ENCODE measurements at places on chromosomes 1 and 21.

- no peak for DNase-seq
Observed at GRCh38 chr1:201695607-201696006, 133.3 kb upstream of the IPO9 start.

DNA sequence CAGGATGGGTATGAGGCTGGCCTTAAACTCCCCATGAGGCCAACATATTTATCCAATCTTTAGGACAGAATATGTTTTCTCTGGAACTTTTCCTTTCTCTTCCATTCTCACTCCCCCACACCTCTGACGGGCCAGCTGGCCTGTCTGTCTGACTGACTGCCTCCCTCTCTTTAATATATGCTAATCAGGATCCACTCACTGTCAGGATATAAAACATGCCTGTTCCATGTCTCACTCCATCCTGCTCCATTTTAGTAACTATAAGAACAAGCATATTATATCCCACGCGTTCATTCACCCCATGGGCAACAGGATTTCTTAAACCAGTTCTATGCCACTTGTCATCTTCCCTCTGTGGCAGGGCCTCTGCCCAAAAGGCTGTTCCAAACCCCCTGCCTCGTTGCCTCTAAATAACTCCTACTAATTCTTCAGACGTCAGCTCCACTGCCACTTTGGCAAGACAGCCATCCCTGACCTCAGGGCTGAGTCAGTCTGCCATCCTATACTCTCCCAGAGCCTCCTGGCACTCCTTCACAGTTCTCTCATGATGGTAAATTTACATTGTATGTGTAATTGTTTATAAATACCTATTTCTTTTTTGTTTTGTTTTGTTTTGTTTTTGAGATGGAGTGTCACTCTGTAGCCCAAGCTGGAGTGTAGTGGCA lies 84.3 kb upstream of the SPATA6 start:
- DNase-seq, result no peak

GRCh38 chr21:41616031-41616591 lies 108.2 kb upstream of the TMPRSS2 start:
- DNase-seq, result peak; percentile 72

DNA sequence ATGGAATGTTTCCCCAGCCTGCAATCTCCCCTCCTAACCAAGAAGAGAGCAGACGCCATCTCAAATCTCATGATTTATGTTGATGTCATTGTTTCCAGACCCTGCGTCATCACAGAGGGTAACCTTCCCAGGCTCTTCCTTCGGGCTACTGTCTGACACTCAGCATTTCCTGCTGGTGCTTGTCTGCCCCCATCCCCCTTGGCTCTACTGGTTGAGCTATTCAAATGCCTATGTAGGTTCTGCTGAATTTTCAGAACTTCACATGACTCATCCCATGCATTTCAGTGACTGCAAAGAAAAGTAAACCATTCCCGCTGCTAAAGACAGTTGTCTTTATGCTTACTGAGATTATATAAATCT lies 24.8 kb upstream of the ITPKB start:
- peak; percentile 64 for DNase-seq

GRCh38 chr21:26199456-26199855 lies 28.9 kb upstream of the APP start:
- peak; percentile 34 for DNase-seq

GRCh38 chr21:17978895-17979294 lies 159.7 kb upstream of the C21orf91 start:
- DNase-seq, result no peak

GRCh38 chr1:209883341-209883971 lies 54.6 kb upstream of the SYT14 start:
- DNase-seq, result peak; percentile 79

GRCh38 chr21:42565206-42565810 lies 51.7 kb downstream of the SLC37A1 start:
- DNase-seq, result no peak

GRCh38 chr1:182700351-182700709 lies 15.9 kb upstream of the RGS8 start:
- DNase-seq, result no peak

GRCh38 chr1:27408151-27408550 lies 15.7 kb downstream of the GPR3 start:
- DNase-seq, result peak; percentile 54

DNA sequence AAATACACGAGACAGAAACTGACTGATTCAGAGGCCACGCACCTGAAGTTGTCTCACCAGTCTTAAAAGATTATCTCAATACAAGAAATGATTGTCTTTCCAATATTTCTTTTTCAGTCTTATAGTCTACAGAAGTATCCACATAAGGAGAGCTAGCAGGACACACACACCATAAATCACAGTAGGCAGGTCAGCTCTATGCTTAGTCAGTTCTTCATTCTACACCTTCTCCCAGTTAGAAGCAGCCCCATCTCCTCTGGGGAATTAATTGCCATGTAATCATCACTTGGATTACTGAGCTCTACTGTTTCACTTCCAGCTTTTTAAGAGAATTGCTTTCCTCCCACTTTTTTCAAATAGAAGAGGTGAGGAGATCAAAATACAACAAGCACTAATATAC lies 59.6 kb downstream of the SMYD3 start:
- DNase-seq, result peak; percentile 10

DNA sequence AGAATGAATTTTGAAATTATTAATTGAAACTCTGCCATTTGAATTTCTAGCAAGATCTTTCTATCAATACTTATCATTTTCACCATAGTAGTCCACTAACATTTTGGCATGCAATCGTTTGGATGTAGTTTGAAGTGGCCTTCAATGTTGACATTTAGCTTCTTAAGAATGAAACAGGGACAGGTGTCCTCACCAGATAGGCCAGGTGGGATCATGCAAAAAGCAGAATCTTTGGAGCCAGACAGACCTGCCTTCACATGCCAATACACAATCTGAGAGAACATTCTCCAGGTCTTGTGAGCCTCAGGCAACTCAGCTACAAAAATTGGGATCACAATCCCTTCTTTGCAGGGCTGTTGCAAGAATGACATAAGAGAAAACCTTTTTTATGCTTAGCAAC lies 18.3 kb upstream of the HSPA13 start:
- no peak for DNase-seq

DNA sequence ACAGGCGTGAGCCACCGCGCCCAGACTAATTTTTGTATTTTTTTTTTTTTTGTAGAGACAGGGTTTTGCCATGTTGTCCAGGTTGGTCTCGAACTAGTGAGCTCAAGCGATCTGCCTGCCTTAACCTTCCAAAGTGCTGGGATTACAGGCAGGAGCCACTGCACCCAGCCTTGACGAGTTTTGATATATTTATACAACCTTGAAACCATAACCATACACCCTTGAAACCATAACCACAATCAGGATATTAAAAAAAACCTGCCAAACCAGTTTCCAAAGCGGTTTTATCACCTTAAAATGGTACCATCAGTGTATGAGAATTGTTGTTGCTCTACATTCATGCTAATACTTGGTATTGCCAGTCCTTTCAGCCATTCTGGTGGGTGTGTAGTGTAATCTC lies 3.7 kb upstream of the PHACTR4 start:
- DNase-seq, result no peak

GRCh38 chr1:168742386-168742785 lies 13.4 kb upstream of the DPT start:
- no peak for DNase-seq

DNA sequence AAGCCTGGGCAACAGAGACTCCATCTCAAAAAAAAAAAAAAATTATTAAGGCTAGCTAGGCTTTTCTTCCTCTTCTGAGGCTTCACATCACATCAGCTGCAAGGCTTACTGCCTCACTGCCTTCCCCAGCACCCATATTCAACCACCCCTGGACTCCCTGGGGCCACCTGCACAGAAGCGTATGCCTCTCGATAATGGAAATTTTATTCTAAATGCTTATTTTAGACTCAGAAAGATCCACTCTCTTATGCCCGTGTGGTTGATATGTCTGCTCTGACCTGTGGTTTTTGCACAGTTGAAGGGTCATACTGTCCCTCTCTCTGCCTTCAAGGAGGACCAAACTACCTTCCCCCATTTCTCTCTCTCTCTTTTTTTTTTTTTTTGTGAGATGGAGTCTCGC lies 1.5 kb upstream of the FCRLA start:
- no peak for DNase-seq

DNA sequence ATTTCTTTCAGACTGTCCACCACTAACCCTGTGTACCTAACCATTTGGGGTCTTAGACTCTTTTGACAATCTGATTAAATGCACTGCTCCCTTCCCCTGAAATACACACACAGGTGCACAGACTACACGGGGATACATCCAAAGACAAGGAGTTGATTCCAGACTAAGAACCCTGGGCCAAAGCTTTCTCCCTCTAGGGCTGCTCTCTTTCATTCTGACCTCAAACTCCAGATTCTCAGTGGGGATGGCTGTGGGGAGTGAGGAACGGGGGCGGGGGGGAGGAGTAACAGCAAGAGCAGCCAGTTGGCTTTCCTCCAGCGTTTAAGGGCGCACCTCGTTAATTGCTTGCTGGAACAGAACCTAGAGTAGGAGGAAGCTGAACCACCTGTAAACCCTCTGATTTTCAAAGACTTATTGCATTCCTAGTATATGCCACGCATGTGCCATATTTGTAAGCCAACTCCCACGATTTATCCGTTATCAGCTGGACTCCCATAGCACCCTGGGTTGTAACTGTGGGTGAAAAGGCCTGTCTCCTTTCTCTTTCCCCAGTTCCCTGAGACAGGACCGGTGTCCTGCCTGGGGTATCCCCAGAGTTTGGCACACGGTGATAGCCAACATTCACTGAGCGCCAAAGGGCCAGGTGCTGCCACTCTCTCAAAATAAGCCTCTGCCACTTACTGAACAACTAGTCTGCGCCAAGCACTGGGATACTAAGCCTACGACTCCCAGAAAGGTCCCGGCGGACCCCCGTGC lies 920 bp downstream of the MTHFR start:
- DNase-seq, result peak; percentile 58

DNA sequence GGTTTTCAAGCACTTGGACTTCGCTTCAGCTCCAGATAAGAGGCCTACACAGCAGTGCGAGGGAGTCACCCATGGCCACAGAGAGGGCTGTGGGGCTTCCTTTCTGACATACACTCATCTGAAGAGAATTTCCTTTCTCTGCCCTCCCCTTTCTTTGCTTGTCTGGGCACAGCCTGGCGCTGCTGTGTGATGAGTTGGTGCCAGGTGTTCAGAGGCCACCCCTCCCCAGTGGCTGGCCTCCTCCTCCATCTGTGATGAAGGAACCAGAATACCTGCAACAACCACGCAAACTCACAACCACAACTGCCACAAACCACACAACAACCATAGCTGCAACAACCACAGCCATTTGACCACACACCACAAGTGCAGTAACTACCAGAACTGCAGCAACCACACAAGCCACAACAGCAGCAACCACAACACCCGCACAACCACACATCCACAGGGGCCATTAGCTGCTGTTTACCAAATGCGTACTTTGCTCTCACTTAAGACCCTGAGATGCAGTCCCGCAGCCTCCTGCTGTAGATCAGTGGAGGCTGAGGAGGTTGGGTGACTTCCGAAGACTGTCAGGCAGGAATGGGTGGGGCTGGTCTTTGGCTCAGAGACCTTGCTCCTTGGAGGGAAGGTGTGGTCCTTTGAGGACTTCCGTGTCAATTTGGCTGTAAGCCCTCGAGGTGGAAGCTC lies 71.1 kb downstream of the IER5 start:
- DNase-seq, result peak; percentile 21

DNA sequence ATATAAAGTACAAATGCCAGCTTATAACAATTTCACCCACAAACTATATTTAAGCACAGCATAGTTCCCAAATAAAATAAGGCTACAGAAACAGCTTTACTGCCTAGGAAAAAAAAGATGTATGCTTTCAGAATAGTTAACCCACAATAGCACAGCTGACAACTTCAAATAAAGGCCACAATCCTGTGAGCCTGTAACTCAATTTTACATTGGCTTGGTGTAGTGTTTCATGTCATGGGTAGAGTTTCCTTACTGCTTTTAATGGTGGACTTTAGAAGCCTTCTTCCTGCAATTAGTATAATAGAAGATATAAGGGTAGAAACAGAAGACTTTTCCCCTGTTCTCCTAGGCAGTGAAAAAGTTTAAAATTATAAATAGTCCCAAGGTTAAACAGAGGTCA lies 44.3 kb upstream of the ZC3H11B start:
- DNase-seq, result no peak

- no peak for DNase-seq
Observed at GRCh38 chr1:206439205-206439604, 31.1 kb upstream of the IKBKE start.

GRCh38 chr1:191026828-191027227 lies 549.2 kb upstream of the BRINP3 start:
- no peak for DNase-seq

DNA sequence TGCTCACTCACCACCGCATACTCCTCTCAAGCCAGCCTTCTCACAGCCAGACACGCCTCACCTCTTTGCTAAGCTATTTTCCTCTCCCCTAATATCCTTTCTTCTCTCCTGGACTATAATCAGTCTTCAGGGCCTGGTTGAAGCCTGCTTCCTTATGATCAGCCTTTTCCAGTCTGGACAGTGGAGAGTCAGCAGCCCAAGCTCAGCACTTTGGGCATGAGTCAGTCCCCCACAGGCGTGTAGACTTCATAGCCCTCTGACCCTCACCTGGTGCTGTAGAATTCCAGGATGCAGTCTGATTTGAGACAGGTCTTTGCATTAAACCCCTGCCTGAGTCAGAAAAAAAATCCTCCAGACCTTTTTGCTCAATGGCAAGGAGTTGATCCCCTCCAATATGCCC lies 2.5 kb downstream of the HPCAL4 start:
- DNase-seq, result no peak

DNA sequence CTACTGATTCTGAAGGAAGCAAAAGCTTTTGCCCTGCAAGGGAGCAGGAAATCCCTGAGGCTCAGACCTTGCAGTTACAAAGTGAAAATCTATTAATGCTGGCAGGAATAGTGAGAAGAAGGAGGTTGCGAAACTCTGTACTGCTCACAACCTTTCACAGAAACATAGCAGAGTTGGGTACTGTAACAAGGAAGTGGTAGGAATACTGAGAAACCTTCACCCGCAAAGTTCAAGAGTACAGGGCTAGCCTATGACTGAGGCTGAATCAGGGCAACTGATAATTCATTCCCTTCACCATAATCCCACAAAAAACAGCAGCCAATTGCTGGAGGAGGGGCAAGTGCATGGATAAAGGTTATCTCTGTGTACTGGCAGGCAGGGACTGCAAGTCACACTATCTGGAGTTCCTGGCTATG lies 23.9 kb upstream of the KCTD3 start:
- peak; percentile 78 for DNase-seq

DNA sequence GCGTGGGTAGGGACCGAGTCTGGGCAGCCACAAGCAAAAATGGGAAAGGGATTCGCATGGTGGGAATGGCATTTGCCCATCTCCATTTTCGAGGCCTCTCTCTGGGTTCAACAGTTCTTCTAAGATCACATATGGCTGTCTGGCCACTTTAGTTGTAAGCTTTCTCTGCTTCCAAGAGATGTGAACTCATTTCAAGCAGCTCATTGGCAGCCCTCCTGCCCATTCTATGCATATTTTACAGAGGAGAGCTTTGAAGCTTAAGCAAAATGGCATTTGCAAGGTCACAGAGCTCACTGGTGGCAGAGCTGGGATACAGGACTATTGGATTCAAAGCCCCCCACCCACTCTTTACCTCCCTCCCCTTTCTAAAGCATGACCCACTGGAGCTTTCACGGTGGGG lies 93.7 kb downstream of the HHIPL2 start:
- peak; percentile 61 for DNase-seq

- peak; percentile 4 for DNase-seq
Observed at GRCh38 chr1:176174108-176174507, 33.0 kb downstream of the COP1 start.
